Stimulated activated CD4-positive, alpha-beta T cell treated with anti-CD3 and anti-CD28 coated beads, TNF-alpha, amount 100 ng/mL, for 1 hour (primary cell): ENCODE measurements at places on chromosomes 2 and 18.

DNA sequence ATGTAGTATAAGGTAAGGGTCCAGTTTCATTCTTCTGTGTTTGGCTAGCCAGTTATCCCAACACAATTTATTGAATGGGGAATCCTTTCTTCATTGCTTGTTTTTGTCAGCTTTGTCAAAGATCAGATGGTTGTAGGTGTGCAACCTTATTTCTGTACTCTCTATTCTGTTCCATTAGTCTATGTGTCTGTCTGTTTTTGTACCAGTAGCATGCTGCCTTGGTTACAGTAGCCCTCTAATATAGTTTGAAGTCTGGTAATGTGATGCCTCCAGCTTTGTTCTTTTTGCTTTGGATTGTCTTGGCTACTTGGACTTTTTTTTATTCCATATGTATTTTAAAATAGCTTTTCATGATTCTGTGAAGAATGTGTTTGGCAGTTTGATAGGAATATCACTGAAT, 222.1 kb downstream of the XIRP2 start:
- DNase-seq = no peak

DNA sequence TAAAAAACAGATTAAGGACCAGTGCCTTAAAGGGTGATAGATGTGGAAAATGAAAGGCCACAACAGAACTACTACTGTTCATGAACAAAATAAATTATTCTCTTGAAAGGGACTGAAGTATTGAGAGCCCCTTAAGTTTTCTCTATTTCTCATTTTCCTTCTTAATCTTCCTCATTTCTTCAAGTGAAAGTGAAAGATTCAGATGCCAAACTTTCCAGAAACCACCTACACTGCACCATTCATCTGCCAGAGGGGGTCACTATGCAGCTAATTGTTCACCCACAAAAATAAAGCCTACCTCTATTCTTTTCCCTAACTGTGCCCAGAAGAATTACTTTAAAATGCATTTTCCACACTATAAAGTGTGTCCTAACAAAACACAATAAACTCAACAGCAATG, 140.1 kb downstream of the NR4A2 start:
- DNase-seq = no peak

DNA sequence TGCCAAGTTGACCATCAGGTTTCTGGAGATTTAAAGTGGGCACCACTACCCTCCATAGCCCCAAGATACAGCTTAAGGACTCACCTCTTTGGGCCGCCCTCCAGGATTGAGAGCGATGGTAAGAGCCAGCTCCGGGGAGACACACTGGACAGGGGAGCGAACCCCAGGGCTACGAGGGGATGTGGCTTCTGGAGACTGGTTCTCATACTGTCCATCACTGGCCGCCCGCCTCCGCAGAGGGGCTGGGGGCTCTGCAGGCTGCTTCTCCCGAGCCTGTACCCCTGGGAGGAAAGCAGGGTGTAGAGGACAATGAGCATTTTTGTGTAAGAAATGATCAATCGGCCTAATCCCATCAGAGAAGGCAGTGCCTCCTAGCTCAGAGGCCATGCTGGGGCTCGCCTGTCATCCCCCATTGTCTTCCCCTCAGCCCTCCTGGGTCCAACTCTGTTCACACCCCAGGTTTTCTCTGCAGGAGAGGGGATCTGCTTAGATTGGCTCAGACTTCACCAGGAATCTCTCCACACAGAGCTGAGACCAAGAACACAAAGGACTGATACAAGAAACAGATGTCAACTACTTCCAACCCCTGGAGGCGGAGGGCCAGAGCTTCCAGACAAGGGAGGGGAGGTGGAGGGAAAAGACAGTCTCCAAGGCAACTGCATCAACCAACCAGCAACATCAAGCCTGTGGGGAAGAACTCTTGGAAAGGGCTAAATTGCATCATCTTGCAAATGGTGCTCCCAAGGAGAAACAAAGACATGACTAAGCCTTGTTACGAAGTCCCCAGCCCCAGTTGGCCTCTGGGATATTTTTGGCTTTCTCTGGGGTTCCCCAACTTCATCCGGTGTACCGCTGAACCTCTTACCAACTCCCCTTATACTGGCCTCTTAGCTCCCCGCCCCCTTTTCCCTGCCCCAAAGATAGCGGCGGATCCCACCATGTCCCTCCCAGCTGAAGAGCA, 166.6 kb downstream of the TNS1 start:
- no peak for DNase-seq

DNA sequence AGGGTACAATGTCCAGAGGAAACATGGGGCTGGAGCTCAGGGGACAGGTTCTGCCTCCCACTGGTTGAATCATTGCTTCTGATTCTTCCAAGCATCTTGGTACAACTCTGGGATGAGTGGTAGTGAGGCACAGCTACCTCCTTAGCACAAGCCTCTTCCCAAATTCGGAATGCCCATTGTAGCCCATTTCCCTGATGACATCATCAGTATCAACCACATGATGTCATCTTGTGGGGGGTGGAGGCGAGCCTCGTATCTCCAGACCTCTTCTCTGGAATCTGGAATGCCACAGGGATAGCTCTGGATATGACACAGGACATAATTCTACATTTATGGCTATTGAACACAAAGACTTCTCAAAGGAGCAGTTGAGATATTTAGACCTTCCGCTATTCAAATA, 715.2 kb downstream of the RNF144A start:
- no peak for DNase-seq

DNA sequence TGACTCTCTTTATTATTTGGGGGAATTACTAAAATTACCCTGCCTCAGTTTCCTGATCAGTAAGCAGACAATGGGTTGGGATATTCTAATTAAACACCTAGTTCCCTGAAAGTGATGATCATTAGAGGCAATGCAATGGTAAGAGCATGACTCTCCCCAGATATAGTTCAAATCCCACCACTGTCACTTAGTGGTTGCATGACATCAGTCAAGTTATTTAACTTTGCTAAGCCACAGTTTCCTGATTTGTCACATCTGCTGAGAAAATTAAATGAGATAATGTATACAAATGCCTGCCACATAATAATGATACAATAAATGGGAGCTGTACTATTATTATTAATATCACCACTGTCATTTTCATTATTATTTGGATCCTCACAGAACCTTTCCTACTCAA, 29.9 kb downstream of the ZEB2 start:
- DNase-seq = no peak

DNA sequence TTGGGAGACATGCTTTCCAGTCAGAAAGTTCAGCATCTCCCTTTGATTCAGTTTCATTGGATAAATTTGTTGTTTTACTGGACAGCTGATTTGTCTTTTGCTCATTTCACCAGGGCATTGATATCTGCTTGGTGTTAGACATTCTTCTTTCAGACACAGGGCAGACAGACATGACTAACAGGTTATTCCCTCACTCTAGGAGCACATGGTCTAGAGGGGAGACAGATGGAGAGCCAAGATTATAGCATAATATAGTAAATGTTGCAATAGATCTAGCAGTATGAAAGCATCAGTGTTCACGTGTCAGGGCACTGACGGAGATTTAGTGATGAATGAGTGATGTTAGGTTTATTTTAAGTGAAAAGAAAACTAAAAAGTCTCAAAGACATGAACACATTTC, 187.0 kb upstream of the CYRIA start:
- DNase-seq = no peak

- no peak for DNase-seq
These were observed 5.5 kb downstream of the NPC1 start for GRCh38 chr18:23580677-23581367.

GRCh38 chr18:60070631-60071030, 170.8 kb downstream of the PMAIP1 start:
- no peak for DNase-seq

GRCh38 chr2:112869258-112869842, 32.8 kb upstream of the IL1B start:
- DNase-seq = no peak

DNA sequence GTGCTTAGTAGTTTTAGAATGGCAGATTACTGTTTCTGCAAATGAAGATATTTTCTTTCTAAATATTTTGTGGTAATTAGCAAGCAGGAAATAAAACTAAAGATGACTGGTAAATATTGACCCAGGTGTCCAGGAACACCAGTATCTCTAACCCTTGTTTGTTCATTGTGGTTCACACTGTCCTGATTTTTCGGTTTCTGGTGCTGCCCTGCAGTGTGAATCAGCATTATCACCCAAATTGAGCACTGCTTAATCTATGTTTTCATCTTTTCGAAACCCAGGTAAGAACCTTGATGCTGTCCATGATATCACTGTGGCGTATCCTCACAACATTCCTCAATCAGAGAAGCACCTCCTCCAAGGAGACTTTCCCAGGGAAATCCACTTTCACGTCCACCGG, 167.4 kb downstream of the CAPN13 start:
- DNase-seq = no peak

- DNase-seq = no peak
These were observed 118.6 kb upstream of the PELI1 start for GRCh38 chr2:64262816-64263215.

- DNase-seq = no peak
These were observed 123.1 kb downstream of the EIPR1 start for GRCh38 chr2:3254442-3254941.

DNA sequence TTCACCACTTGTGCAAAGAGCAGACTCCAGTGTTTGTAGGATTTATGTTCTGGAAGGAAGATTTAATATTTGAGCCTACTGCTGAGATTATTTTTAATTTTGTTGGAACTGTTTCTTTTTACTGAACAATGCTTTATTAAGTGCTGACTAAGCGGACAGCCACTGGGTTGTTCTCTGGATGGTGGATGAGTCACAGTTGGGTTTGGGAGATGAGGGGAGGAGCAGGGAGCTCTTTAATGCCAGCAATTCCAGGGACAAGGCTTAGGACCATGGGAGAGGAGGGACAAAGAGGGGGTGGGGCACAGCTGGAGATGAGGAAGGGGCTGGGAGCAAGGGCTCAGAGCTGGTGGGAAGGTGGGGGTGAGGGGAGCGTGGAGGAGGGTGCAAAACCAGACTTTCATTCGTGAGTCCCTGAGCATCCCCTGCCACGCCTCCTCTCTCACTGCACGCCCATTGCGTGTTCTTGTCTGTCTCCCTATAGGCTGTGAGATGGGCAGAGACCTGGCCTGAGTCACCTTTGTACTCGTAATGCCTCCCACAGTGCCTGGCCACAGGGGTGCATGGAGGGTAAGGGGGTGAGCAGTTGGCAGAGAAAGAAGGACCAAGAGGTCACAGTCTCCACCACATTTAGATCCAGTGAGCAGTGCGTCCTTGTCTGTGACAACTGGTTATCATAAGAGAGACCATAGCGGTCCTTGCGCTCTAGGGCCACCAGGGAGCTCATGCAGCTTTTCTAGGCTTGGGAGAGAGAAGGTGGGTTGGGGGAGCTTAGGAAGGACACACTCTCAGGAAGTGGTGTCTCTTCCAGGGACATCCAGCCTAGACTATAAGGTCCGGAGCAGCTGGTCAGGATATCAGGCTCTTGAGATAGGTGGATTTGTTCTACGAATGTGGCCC, 18.4 kb downstream of the SLC4A3 start:
- DNase-seq = no peak

DNA sequence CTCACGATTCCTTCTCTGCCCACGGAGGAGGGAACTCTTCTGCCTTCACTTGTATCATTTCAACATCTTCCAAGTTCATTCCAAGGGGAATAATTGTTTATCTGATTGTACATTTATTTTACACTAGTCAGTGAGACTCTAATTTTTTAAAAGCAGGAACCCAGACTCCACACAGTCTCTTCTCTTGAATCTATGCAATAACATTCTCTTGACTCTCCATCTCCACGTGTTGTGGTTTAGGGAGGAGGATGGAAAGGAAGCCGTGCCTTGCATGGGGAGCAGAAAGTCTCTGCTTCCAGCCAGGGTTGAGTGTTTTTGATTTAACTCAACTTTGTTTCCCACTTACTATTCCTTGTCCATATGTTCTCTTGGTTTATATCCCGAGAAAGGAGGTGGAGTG, 131.1 kb upstream of the RIOK3 start:
- DNase-seq = no peak

GRCh38 chr18:48026216-48026615, 95.8 kb upstream of the SMAD2 start:
- no peak for DNase-seq

- DNase-seq = no peak
These were observed 180.7 kb upstream of the CRIM1 start for GRCh38 chr2:36174920-36175319.

GRCh38 chr18:13726972-13727331, 479 bp downstream of the RNMT start:
- DNase-seq = no peak

DNA sequence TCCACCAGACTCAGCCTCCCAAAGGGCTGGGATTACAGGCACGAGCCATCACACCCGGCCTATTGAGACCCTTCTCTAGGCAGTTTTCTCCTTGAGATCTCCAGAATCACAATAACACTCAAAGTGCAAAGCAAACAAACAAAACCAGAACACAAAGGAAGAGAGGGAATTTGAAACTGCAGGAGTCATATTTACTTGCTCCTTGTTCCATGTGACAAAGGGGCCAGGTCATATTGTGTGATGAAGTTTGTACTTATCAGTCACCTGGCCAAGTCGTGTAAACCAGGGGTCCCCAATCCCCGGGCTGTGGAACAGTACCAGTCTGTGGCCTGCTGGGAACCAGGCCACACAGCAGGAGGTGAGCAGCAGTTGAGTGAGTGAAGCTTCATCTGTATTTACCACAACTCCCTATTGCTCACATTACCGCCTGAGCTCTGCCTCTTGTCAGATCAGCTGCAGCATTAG, 26.5 kb downstream of the SCYGR8 start:
- no peak for DNase-seq

- no peak for DNase-seq
These were observed 108.4 kb downstream of the GATA6 start for GRCh38 chr18:22277758-22278157.

- no peak for DNase-seq
These were observed 7.0 kb upstream of the TTL start for GRCh38 chr2:112474844-112475486.

GRCh38 chr2:238890618-238891456, 43.0 kb downstream of the TWIST2 start:
- DNase-seq = no peak

DNA sequence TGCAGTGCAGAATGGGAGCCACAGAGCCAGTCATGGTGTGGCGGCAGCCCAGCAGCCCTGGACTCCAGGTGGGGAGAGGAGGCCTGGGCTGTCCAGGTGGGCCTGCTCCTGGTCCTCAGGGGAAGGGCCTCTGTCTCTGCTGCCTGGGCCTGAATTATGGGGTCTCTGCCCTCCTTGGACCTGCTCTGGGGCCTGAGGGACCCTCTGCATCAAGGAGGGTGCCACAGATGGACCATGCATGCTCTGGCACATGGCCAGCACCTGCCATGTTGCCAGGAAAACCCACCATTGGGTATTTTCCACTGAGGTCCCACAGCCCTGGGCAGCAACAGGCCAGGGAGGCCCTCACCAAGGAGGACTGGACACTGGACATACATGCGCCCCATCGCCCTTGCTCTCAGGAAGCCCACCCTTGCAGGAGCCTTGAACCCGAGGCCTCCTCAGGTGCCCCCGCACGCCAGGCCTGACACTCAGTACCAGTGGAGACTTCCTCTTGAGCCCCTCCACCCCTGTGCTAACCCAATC, 107.1 kb downstream of the NDUFA10 start:
- no peak for DNase-seq

- DNase-seq = no peak
These were observed 308.1 kb downstream of the OSR1 start for GRCh38 chr2:19050354-19050753.
